Activated CD4-positive, CD25-positive, alpha-beta regulatory T cell treated with anti-CD3 and anti-CD28 coated beads, Interleukin-2, amount 50 U/mL, for 16 hours (primary cell): ENCODE measurements at places on chromosomes 11 and 22.

DNA sequence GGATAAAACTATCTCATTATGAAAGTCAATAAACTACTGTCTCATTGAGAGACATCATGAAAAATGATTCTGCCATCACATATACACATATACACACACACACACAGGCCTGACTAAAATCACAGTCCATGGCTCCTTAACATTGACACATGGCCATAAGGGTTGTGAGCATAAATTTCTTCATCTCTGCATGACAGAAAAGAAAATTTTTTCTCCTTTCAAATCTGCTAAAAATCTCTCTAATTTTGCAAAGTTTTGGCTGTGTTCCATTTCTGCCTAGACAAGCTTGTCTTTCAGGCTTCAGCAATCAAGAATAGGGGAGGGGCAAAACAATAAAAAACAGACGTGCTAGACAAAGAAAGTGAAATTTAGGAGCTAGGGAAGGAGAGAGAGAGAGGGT lies 324.5 kb downstream of the LRRC4C start:
- no peak for DNase-seq

GRCh38 chr11:104319396-104319795 lies 155.4 kb upstream of the PDGFD start:
- no peak for DNase-seq

DNA sequence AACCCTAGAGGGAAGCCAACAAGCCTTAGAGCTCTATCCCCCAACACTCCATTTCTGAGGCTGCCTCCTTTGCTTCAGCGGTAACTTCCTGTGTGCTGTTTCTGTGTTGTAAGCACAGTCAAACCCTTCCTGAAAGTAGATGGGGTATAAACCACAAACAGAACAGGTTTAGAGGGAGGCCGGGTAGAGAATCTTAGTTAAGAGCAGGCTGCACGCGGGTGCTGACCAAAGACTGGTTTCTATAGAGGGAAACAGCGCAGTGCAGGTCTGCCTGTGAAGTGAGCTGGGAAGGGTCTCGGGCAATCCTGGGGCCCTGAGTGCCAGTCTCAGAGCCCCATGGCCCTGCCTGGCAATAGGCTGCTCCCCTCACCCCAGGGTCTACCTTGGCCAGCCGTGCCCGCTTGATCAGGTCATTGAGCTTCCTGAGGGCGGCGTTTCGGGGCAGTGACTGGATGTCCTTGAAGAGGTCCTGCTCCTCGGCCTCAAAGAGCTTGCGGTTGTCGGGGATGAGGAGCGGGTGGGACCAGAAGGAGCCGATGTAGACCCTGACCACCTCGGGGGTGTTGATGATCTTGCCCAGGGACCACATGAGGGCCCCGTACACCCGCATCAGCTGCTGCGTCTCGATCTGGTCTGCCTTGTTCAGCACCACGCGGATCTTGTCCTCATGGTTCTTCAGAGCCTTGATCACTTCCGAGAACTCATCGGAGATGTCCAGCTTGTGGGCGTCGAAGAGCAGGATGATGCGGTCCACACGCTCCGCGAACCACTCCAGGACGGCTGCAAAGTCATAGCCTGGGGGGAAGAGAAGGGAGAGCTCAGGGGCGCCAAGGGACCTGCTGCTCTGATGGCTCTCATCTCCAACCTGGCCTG lies 15.3 kb upstream of the CDC42BPG start:
- DNase-seq, result peak; percentile 42

DNA sequence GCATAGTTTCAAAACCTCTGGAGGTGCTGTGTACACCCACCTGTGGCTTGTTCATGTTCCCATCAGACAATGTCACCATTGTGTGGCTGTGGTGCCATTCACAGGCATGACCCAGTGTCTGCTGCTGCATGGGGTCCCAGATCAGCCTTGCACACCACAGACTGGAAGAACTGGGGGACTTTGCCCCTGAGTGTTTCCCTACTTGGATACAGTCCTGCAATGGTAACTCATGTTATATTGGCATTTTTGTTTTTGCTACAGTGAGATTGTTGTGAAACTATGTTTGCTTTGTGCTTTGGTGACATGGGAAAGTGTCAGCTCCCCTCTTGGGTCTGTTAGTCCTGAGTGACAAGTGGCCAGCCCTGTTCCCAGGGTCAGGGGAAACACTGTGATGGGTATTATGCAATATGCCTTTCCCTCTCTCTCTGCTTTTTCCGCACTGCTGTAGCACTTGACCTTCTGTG lies 108.8 kb downstream of the NAV2 start:
- no peak for DNase-seq

- DNase-seq, result no peak
These were observed 30.7 kb downstream of the BUD13 start for GRCh38 chr11:116742104-116742503.

DNA sequence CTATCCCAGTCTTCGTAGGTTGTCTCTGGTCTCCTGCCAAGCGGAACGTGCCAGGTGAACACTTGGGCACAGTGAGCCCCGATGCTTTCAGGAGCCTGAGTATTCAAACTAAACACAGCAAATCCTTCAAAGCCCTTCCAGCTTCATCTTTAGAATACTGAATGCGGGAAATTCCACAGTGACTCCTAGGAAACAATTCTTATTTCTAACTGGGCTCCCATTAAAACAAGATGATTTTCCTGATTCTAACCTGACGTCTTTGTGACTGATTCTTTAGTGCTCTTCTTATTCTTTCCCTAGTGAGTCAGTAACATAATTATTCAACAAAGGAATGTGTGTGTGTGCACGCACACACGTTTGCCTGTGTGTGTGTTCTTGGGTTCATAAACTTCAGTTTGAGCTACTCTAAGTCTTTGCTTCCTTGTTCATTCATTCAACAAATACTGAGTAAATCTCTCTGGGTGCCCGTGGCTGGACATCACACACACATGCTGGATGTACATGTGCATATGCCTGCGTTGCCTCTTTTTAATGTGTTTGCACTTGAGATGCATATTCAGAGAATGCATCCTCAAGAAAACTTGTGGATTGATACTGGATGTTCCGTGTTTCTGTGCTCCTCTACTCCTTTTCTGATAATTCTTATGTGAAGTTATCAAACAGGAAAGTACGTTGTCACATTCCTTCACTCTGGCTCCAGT lies 134.5 kb downstream of the WNT7B start:
- no peak for DNase-seq

GRCh38 chr11:4453118-4453517 lies 4.0 kb downstream of the OR52K2 start:
- DNase-seq, result no peak
